LoVo (cell line): ENCODE measurements at places on chromosomes 2 and 18.
A peak's percentile ranks its signal among the peaks of the same experiment; 100 is the strongest.

GRCh38 chr2:15435474-15435873 is 125.7 kb downstream of the NBAS start:
- DNase-seq: no peak

GRCh38 chr2:144198116-144198515 is 321.8 kb downstream of the ZEB2 start:
- DNase-seq: peak; percentile 12

- DNase-seq: no peak
These were observed 27.7 kb upstream of the DSC3 start for GRCh38 chr18:31070206-31070605.

DNA sequence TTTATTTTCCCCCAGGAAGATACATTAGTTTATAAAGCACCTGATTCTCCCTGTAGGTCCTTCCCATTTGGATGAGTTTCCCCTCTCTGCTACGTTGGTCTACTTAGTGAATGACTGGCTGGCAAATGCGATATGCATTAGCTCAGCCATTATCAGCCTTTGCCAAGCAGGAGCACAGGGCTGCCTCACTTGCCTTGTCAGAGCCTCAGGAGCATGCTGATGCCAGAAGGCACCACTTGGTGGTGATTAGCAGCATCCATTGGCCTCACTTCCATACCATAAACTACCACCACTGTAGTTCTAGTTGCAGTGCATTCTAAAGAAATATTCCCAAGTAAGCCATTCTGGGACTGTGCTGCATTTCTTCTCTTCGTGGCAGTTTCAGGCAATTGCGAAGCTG is 442.8 kb upstream of the CHST9 start:
- no peak for DNase-seq

DNA sequence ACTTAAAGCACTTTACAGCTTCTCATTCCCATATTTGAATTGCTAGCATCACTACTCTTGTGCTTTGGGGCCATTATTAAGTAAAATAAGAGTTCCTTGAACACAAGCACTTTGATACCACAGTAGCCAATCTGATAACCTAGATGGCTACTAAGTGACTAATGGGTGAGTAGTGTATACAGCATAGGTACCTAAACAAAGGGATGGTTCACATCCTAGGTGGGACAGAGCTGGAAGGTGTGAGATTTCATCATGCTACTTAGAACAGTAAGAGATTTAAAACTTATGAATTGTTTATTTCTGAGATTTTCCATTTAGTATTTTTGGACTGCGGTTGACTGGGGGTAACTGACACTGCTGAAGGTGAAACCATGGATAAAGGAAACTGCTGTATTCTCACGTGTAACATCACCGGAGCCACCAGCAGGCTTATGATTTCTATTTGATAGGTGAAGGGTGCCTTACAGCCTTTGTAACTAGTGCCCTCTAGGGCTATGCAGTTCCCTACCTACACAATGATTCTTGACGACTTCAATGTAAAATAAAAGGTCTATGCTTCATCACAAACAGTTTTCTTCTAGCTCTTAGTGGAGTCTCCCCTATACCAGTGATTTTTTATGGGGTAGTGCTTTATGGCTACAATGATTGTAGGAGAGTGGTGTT is 22.1 kb upstream of the CRIM1 start:
- no peak for DNase-seq
